Endothelial cell of umbilical vein (primary cell): ENCODE measurements at places on chromosomes 1 and 21.

DNA sequence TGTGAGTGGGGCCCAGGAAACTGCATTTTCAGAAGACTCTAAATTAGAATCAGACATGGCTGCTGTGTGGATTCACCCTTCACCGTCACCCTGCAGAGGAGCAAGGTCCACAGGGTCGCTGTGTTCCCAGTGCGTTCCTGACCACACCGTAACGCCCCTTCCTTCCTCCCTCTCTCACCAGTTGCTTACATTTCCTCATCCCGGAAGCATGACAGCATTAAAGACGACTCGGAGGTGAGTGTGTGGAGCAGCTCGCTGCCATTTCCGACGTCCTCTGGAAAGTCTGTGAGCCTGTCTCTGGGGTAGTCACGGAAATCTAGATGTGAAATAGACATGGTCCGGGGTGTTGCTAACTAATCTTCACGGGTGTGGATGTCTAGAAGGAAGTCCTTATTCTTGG, 45.9 kb downstream of the FAAP20 start:
- DNase-seq, result peak; percentile 29

GRCh38 chr1:201059871-201060555, 36.5 kb upstream of the KIF21B start:
- no peak for DNase-seq

DNA sequence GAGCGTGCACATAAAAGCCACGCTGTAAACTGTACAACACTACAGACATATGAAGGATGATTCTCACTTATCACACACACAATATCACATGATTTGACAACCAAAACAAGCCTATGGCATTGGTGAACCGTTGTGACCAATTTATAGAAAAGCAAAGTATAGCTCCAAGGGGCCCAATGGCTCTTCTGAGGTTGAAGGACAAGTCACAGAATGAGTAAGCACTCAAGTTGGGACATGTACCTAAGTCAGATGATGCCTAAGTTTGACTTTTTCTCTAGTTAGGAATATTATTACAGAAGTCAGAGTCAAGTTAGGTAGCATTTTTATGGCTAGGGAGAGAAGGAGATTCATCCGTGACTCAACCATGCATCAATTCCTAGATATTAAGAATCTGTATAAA, 45.7 kb downstream of the PLPP3 start:
- DNase-seq, result no peak

- no peak for DNase-seq
Observed at GRCh38 chr1:66416295-66416694, 117.7 kb upstream of the SGIP1 start.
